ENCODE measurements at places on chromosomes 1 and 21.
A peak's percentile ranks its signal among the peaks of the same experiment; 100 is the strongest.

DNA sequence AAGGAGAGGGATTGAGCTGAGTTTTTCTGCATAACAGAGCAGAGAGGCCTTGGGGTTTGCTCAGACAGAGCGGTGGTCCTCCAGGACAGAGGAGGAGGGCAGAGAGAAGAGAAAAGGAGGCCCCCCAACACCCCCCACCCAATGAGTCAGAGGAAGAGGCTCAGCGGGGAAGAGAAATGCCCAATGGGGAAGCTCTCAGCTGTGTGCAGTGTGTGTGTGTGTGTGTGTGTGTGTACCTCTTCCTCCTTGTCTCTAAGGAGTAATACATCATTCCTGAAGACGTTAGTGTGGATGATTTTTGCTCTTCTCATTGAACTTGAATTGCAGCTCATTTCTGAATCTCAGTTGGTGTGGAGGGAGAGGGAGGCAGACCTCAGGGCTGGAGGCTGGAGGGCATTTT is 8.7 kb downstream of the TMPRSS3 start:
- DNase-seq: no peak

- DNase-seq: no peak
These were observed 78.8 kb upstream of the ABCD3 start for GRCh38 chr1:94339206-94339927.

DNA sequence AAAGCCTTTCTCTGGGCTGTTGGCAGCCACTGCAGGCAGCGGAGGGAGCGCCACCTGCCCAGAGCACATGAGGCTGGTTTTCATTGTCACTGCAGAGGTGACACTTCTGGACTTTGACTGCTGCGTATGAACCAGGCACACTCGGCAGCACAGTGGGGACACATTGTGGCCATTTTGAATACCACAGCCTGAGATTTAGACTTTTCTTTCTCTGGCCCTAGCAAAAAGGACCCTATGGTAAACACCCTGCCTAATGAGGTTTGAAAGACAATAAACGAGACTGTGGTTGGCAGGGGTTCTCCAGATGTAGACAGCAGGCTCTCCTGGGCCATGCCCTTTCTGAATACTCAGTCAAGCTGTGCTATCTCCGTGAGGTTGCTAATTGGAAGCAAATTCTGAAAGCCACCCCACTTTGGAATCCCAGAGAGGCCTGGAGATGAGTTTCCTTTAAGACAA is 12.0 kb upstream of the KCNE2 start:
- DNase-seq: peak; percentile 17

DNA sequence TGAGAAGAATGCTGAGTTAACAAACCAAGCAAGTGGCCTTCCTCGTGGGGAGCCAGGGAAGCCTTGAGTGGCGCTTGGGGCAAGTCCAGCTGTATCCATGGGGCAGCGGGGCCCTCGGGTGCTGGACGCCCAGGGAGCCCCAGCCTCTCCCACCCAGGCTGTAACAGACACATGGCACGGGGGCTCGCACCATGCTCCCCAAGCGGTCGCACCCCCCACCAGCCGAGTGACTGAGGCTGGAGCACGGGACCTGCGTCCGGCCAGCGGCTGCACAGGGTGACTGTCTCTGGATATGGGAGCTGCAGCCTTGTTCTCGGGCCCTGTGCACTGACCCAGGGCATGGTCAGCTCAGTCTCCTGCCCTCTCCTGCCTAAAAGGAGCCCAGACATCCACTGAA is 53.9 kb upstream of the ACTRT2 start:
- no peak for DNase-seq

DNA sequence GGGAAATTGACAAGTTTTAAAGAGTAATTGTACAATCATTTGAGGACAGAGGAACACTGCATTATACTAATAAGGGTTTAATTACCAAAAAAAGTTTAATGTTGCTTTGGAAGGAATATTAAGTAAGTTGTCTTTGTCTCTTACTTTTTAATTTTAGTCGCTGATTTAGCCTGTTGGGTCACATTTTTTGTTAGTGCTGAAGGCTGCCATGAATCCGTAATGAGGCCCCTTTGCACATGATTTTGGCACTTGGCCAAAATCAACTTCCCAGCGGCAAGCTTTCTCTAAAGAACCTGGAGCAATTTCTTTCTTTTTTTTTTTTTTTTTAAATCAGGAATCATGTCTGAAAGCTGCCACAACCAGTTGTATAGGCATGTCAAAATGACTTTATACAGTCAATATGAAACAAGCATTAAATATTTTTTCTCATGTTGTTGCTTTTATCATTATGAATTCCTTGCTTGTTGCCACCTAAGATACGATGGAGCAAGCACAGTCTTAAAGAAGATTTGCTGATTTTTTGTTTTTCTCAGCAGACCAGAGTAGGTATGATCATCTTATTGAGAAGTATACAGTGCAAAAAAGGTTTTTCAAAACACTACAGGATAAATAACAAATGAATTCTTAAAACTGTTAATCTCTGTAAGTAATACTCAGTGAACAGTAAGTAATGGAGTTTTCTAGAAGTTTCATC is 690.4 kb downstream of the USP25 start:
- no peak for DNase-seq

DNA sequence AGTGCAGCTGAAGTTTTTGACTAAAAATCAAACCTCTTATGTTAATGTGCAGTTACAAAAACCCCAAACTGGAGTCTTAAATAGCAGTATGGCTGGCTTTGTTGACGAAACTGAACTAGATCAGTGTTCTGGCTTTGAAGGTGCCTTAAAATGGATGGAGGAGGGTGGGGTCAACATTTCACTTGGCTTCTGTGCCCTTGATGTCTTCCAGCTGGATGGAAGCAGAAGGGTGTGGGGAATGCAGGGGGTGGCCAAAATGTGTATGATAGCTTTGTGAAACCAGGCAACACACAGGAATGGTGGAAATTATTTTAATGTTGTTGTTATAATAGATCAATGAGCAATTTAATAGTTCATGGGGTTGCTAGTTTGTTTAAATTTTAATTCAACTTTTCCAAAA is 96.8 kb upstream of the C1orf105 start:
- no peak for DNase-seq

DNA sequence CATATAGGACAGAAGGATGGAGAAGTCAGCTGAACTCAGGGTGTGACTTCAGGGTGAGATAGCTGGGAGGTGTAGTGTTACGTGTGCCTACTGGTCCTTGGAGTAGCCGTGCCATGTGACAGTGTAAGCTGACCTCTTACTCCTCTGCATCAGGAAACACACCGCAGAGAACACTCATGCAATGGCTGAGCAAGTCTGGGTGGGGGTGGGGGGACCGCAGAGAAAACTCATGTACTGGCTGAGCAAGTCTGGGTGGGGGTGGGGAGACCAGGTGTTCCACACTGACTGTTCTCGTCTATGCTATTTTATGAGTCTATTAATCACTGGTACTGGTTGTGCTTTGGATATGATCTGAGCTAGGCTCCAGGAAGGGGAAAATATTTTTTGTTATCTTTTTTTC is 233.1 kb downstream of the PAPPA2 start:
- DNase-seq: no peak

- no peak for DNase-seq
These were observed 97.9 kb upstream of the HOOK1 start for GRCh38 chr1:59716832-59717231.

GRCh38 chr1:57983441-57983840 is 559.6 kb upstream of the DAB1 start:
- DNase-seq: no peak

- no peak for DNase-seq
These were observed 573 bp upstream of the CPT2 start for GRCh38 chr1:53196017-53196484.
